AG10803 (cell line): ENCODE measurements at places on chromosomes 6 and 20.

- DNase-seq, result no peak
These were observed 315.5 kb downstream of the TENT5A start for GRCh38 chr6:81436990-81437389.

DNA sequence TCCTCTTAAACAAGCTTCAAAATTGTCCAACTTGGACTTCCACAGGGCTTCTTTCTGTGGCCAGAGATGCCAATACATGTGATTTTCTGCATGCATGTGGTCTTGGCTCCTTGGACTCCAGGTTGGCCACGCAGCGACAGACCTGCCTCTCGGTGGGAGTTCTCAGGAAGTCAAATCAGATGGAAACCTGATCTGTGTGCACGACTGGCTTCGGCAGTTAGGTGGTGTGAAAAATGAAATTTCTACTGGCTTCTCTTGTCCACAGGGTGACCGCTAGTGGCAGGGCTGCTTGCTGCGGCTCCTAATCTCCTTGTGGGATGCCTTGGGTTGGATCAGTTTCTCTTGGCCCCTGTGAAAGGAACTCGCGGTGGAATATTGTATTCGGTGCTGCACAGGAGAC lies 57.3 kb downstream of the PHACTR3 start:
- DNase-seq, result no peak

GRCh38 chr20:2760297-2760951 lies 40.0 kb downstream of the CPXM1 start:
- no peak for DNase-seq

GRCh38 chr6:10084111-10084986 lies 330.5 kb downstream of the TFAP2A start:
- no peak for DNase-seq

DNA sequence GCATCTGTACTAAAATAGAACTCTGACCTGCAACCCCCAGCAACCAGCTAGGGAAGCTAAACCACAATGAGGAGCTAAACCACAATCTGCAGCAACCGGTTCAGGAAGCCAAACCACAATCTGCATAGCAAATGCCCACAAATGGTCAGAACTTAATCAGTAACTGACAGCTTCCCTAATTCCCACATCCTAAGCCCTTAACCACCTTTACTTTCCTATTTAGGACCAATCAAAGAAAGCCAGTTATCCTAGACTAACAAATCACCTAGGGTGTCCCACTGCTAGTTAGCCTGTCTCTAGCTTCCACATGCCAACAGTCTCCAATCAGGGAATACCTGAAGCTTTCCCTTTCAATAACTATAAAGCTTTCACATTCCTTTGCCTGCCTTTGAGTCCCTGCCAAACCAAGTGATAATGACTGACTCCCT lies 424.6 kb upstream of the PTCHD4 start:
- DNase-seq, result peak; percentile 1
